Urothelium cell line (cell line): ENCODE measurements at places on chromosomes 12 and 14.

DNA sequence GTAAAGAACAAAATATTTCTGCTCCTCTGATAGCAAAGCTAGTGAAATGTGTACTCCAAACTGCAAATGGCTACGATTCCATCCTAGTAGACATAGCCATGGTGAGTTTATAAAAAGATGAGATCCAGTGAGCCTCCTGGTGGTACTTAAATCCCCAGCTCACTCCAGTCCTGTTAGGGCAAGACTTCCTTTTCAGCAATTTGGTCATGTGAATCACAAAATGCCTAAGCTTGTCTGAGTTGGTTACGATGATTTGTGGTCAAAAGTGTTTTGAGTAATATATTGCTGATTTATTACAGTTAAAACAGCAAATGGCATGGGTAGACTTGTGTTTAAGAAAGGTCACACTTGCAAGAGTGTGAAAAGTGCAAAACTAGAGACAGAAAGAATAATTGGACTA lies 102.7 kb upstream of the NAV3 start:
- no peak for DNase-seq

GRCh38 chr14:53663709-53664108 lies 292.9 kb downstream of the BMP4 start:
- DNase-seq: peak; percentile 27

- peak; percentile 8 for DNase-seq
These were observed 16.9 kb downstream of the MEG3 start for GRCh38 chr14:100842799-100843198.

DNA sequence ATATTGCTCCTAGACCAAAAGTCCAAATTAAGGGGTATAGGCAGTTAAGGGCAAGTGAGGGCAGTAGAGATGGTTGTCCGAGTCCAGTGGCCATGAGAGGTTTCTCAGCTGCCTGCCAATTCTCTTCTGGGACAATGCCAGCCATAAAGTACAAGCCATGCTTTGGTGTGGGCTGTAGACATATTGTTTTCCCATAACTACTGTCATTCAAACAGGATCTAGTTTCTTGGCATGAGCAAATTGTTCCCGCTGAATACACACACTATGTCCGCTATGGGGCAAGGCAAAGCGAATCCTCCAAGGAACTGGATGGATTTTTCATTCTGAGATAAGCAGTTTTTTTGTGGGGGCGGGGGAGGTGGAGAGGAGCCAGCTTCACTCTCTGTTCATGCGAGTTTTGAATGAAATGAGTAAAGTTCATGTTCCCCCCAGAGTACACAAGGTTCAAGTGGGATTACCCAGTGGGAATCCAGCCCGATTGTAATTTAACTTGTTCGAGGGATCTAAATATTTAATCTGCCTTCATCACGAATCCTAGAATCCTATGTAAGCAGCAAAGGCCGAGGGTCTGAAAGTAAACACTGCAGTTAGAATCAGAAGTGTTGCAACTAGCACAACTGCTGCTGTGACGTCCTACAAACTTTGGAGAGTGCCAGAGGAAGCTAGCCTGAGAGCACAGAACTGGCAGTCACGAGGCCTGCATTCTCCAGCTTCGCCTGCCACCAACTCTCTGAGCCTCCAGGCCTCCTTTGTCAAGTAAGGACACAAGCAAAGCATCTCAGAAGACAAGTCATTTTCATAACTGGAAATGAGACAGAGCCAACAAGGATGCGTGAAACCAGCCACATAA lies 137.0 kb downstream of the CRADD start:
- DNase-seq: no peak

DNA sequence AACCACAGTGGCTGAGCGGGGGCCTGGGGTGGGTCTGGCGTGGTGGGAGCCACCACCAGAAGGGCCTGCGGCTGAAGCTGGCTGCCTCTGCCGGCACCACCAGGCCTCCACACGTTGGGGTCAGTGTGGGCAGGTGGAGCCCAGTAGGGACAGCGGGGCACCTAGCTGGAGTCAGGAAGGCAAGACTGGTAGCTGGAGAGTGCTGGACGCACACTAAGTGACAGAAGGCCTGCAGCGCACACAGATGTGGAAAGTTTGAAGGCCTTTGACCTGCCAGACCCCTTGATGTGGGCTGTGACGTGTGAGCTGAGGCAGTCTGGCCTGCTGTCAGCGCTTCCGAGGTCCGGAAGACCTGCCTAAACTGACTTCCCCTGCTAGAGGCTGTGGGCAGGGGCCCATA lies 26.3 kb downstream of the RIN3 start:
- DNase-seq: no peak

DNA sequence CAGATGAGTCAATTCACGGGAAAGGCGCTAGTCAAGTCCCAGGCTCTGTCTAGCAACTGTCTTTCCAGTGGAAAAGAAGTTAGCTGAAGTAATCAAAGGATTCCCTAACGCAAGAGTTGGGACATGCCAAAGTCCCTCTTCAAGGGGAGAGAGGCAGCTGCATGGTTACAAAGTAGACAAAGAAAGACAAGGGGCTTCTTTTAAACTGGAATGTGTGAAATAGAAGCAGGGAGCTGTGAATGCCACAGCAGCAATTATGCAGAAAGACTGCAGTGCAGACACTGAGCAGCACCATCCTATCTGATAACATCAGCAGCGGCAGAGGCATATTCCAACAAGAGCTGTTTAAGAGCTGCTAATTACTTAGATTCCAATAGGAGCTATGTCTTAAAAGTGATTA lies 12.5 kb upstream of the CIPC start:
- DNase-seq: no peak

DNA sequence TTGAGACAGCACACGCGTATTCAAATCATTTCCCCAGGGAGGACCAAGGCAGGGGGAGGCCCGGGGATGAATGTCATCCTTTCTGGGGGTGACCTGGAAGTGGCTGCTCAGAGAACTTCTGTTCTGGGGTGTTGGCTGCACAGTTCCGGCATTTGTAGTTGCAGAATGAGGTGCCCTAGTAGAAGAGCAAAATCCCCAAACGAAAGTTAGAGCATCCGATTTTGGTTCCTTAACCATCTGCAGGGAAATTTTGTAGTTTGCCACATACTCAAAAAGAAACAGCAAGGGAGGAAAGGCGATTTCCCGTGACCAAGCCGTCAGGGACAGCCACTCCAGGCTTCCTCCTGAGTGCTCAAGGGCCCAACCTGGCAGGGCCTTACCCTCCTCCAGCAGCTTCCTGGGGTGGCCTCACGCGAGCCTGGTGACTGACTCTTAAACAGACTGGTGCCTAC lies 13.0 kb upstream of the TRAF3 start:
- no peak for DNase-seq

GRCh38 chr12:92516277-92516600 lies 186.6 kb upstream of the PLEKHG7 start:
- DNase-seq: peak; percentile 16

- DNase-seq: peak; percentile 59
These were observed 49.6 kb upstream of the RASSF3 start for GRCh38 chr12:64560396-64561301.

DNA sequence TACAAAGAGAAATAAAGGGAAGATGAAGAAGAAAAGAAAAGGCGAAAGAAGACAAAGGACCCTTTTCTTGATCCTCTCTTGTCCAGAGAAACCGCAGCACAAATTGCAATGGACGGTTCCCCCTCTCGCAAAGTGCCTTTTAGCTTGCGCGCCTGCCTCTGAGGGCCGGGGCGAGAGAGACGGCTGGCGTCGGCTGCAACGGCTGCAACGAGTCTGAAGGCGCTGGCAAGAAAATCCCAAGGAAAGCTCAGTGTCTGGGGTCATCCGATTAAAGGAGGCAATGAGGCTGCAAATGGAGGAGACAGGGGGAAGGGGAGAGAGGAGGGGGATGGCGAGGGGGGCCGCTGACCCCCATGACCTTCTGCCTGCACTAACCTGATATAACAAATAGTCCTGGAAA lies 671.5 kb downstream of the MED13L start:
- no peak for DNase-seq

GRCh38 chr14:85280074-85280473 lies 249.9 kb upstream of the FLRT2 start:
- DNase-seq: no peak

DNA sequence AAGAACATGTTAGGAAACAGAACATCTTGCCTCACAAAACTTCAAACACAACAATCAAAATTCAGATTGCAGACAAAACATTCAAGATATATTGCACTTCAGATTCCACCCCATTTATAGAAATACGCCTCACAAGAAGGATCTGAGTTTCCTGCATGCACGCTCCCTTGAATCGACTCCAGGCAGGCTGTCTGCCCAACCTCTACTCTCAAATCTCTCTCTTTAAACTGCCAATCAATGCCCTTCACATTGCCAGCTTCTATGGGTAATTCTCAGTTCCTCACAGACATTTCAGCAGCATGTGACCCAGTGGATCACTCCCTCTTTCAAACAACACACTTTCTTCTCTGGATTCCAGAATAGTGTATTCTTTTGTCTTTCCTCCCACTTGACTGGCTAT lies 184.1 kb downstream of the PRKD1 start:
- DNase-seq: no peak

- DNase-seq: no peak
These were observed 39.8 kb upstream of the FBXO33 start for GRCh38 chr14:39472078-39472477.

DNA sequence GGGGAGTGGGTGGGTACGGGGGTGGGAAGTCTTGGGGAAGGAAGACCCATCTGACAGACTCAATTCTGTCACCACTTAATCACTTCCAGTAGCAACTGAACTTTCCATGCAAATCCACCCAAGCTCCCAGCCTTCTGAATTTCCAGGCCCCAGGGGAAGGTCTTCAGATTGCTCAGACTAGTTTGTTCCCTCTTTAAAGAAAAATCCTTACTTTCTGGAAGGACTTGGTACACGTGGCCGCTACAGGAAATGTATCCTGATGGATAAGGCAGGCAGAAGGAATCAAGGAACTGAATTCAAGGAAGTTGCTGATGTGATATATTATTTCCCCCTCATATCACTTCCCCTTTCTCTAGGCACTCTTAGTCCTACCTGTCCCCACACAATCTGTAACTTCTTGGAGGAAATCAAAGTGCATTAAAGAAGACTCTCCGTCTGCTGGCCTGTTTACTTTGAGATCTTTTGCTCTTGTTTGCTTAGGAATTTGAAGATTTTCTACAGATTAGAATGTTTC lies 6.4 kb downstream of the NFKBIA start:
- DNase-seq: no peak

- DNase-seq: no peak
These were observed 267.9 kb downstream of the BCL11B start for GRCh38 chr14:99004112-99004511.

- DNase-seq: no peak
These were observed 86.7 kb downstream of the LRP6 start for GRCh38 chr12:12180136-12180535.

GRCh38 chr12:124040291-124040690 lies 67.3 kb downstream of the ZNF664 start:
- DNase-seq: no peak

- no peak for DNase-seq
These were observed 9.8 kb downstream of the DLK1 start for GRCh38 chr14:100736269-100737180.

DNA sequence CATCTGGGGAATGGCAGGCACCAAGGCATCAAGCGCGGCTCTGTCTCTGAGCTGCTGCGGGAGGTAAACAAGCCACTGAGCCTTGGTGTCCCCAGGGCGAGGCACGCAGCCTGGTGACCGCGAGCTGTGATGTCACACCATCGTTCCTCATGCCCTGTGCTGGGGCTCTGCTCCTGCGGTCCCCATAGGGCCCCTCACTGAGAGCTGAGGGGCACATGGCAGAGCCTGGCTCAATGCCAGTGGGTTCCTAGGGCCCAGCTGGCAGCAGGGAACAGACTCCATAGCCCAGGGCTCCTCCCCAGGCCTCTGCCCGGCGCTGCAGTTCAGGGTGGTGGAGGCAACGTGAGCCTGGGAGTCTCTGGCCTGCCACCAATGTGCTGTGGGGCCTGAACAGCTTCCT lies 22.6 kb downstream of the CHGA start:
- DNase-seq: no peak

- no peak for DNase-seq
These were observed 248.0 kb upstream of the DIO3 start for GRCh38 chr14:101313268-101313667.

GRCh38 chr12:66176105-66176900 lies 6.5 kb upstream of the TMBIM4 start:
- DNase-seq: no peak

DNA sequence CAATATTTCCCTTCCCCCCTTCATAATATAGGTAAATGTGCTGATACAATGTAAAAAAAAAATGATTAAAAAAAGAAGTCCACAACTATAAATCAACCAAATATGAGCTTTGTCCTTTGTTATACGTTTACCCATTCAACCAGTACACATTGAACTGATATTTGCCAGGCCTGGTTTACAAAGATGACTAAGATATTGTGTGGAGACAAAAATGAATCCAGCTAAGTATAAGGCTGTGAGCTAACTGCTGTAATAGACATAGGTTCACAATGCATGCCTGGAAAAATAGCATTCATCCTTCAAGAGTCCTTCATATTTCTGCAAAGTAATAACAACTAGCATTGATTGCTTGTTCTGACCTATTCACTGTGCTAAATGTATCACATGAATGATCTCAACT lies 6.9 kb downstream of the C12orf56 start:
- no peak for DNase-seq

- DNase-seq: no peak
These were observed 35.8 kb downstream of the CCNK start for GRCh38 chr14:99516871-99517642.

DNA sequence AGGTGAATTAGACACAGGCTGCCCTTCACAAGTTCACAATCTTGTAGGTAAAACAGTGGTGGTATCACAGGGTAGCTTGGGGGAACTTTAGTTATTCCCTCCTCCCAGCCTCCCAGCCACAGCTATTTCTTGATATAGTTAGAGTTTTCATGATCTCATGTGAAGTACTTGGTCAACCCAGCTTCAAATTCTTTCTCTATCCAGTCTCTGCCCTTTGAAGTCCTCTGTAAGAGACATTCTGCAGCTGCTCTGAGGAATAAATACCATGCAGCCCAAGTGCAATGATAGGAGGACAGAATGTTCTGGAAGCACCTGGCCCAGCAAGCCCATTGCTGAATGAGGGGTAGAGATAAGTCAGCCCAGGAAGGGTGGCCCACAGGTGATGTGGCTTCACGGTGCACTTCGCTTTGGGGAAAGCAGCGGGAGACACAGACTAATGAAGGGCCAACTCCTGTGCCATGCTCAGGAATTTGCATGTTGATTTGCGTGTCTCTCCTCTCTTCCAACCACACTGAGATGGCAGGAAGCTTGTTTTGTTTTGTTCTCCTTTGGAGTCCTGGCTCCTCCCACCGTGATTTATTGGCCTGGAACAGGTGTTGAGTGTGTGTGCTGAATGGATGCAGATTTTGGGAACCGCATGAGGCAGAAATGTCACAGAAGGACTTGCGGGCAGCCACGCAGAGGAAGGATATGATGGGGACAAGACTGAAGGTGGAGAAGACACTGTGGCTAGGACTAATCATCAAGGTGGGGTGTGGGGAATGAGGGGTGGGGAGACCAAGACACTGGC lies 8.0 kb upstream of the TXNRD1 start:
- no peak for DNase-seq
